Bronchial smooth muscle cell (primary cell): ENCODE measurements at places on chromosomes 5 and 9. TPM values are rescaled to one million over a fixed set of nuclear protein-coding genes. Genes with fewer than 3 reads are reported as not detected.

The PCDHA13 gene
- 0.09 and 0.16 TPM in 2 replicates for total RNA-seq

The GRM6 gene
- under 0.01 TPM in 2 replicates for total RNA-seq

The INSL4 gene
- total RNA-seq = not detected in 2 replicates

The FAM151B gene
- 3.9 and 6.9 TPM in 2 replicates for total RNA-seq

The RALGDS gene
- total RNA-seq = 20.2 and 20.4 TPM in 2 replicates

The C9orf43 gene
- total RNA-seq = 0.16 and 0.26 TPM in 2 replicates

The MAMDC2 gene
- total RNA-seq = 0.52 and 1.7 TPM in 2 replicates

The TAF11L10 gene
- total RNA-seq = not detected in 2 replicates

The FBN2 gene
- total RNA-seq = 6.4 and 14.7 TPM in 2 replicates

The TNIP1 gene
- total RNA-seq = 53.4 and 66.6 TPM in 2 replicates

The PHF24 gene
- total RNA-seq = 0.09 and 0.16 TPM in 2 replicates

The NUTM2F gene
- total RNA-seq = not detected in 2 replicates

The PAM gene
- 241 and 301 TPM in 2 replicates for total RNA-seq

The PCDHGA9 gene
- 2.9 and 3.8 TPM in 2 replicates for total RNA-seq

The DRD1 gene
- under 0.01 TPM in 1 of 2 replicates, not detected in the other for total RNA-seq

The RPP25L gene
- 22.2 and 24.9 TPM in 2 replicates for total RNA-seq
